GF-D8 (cell line): ENCODE measurements at places on chromosomes 12 and 14.

GRCh38 chr14:77738559-77739250, 22.3 kb downstream of the SNW1 start:
- no peak for DNase-seq

- no peak for DNase-seq
These were observed 1072.4 kb downstream of the TMTC2 start for GRCh38 chr12:83758888-83759631.

- DNase-seq: no peak
These were observed 377.1 kb upstream of the NOVA1 start for GRCh38 chr14:26974965-26975364.

GRCh38 chr12:29711381-29711780, 72.4 kb downstream of the TMTC1 start:
- DNase-seq: no peak

GRCh38 chr14:94689218-94689984, 77.2 kb downstream of the SERPINA3 start:
- DNase-seq: no peak

- no peak for DNase-seq
These were observed 283.2 kb downstream of the TTC8 start for GRCh38 chr14:89107626-89108025.

GRCh38 chr12:64445490-64445889, 6.4 kb upstream of the TBK1 start:
- DNase-seq: no peak

DNA sequence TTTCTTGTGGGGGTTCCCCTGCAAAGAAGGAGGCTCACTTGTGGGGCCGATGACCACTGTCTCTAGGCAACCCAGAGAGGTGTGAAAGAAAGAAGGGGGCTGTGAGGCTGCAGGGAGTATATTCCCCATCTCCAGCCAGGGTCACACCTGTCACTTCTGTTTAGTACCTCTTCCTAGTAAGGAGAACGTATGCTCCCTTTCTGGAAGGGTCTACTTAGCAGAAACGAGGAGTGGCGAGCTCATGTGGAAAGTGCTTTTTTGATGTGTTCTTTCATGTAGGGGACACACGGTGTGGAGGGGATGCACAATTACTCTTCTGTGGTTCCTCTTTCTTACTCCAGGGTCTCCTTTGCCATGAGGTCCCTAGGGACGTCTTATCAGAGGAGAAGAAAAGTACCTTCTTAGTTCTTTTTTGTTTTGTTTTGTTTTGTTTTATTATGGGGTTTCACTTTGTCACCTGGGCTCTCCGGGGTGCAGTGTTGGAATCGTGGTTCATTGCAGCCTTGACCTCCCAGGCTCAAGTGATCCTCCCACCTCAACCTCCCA, 58.3 kb downstream of the PRKCH start:
- no peak for DNase-seq

- DNase-seq: no peak
These were observed 99.8 kb upstream of the WSCD2 start for GRCh38 chr12:108029051-108029835.

DNA sequence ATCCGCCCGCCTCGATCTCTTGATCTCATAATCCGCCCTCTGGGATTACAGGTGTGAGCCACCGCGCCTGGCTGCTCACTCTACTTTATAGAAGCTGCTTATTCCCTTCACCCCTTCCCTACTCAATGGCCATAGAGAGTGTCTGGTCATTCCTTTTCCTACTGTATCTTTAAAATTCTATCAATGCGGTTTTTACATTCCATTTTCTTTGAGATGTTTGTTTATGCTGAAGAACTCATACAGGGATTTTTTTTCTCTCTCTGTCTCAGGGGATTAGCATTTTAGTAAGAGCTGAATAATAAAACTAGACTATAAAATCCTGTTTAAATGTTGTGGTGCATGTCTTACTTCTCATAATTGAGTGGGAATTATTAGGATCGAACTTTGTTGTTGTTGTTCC, 218.6 kb upstream of the FOXN3 start:
- no peak for DNase-seq

DNA sequence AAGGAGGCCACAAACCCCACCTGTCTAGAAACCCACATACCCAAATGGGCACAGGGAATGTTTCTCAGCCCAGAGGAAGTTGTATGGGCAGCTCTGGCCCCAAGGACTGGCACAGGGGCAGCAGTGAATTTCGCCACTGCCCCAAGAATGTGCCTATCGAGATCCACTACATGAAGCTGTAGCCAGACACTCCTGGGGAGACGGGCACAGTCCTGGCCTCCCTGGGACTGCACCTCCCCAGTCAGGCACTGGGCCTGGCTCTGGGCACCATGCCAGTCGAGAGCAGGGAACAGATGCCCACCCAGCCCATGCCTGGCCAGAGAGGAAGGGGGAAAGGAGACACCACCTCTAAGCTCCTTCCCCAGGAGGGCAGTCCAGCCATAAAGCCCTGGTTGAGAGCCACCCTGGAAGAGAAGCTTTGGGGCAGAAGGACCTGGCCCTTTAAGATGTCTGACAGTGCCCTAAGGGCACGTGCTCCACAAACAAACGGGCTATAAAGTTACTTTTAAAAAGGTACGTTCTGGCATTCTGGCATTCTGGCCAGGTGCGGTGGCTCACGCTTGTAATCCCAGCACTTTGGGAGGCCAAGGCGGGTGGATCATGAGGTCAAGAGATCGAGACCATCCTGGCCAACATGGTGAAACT, 8.4 kb downstream of the ADCY6 start:
- DNase-seq: no peak

- DNase-seq: no peak
These were observed 40.1 kb upstream of the CISTR start for GRCh38 chr12:53791735-53792326.

DNA sequence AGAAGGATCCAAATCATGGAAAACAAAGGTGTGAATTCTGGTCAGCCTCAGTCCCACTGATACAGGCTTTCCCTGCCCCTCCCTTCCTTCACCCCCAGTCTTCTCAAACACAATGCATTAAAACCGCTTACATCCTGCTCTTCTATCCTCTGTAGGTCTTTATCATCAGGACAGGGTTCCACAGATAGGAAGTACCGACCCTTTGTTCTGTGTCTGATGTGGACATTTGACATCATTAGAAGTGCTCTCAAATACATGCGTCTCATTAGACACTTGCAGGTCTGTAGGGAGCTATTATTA, 339 bp downstream of the EDDM3B start:
- DNase-seq: no peak
